ENCODE measurements at places on chromosomes 12 and 14.

DNA sequence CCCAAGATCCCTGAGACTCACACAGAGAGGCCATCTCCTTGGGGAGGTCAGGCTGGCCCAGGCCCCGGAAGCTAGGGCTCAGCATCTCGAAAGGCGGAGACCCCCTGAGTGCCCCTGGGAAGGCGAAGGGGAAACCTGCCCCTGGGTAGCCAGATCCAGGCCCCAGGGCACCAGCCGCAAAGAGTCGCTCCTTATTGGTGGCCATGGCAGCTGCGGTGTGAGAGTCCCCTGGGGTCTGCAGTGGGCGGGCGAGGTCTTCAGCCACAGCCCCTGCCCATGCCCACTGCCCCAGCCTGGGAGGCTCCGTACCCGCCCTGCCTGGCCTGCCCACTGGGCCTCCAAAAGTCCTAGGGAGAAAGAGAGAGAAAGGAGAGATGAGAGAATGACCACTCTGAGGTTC is 4.7 kb downstream of the RARG start:
- DNase-seq = no peak

DNA sequence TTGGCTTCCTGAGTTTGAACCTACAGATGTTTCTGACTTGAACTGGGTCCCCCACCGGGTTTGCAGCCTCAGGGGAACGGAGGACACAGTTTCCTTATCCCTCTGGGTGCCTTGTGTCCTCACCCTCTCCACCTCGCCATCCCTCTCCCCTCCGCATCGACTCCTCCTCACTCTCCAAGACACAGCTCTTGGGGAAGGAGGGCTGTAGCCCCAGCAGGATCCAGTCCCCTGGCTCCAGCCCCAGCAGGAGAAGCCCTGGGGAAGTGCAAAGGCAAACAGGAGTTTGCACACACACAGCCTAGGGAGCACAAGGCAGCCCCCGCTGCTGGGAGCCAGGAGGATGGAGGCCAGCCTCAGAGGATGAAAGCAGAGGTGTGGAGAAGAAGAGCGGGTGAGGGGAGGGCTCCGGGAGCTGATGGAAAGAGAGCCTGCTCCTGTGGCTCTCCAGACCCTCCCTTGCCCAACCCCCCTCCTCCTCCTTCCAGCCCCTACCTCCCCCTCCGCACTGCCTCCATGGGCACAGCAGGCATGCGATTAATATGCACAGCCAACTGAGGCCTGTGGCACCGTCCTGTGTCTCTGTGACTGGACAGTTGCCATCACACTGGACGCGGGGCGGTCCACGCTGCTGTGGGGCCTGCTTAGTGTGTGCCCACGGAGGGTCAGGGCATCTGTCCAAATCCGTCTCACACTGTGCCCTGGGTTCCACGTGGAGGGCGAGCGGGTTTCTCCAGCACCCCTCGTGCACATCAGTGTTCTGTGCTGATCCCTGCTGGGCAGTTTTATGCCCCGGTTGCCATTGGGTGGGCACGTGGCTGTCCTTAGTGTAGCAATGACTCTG is 193.7 kb upstream of the DIO3 start:
- DNase-seq = no peak

- DNase-seq = no peak
Measured at GRCh38 chr12:106311139-106311538, 8.6 kb downstream of the TCP11L2 start.

DNA sequence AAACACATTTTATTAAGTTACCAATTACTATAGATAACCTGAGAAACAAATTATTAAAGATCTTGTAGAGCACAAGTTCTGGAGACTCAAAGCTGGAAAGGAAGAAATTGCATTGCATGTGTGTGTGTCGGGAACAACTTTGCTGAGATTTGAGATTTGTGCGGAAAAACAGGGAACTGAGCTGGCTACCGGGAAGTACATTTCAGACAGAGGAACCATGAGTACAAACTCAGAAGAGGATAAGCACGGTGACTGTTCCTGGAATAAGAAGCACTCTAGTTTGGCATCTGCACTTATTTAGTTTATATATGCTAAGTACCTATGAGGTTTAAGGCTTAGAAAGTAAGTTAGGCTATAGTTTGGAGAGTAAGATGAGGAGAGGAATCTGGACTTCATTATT is 97.8 kb downstream of the DACT1 start:
- no peak for DNase-seq

DNA sequence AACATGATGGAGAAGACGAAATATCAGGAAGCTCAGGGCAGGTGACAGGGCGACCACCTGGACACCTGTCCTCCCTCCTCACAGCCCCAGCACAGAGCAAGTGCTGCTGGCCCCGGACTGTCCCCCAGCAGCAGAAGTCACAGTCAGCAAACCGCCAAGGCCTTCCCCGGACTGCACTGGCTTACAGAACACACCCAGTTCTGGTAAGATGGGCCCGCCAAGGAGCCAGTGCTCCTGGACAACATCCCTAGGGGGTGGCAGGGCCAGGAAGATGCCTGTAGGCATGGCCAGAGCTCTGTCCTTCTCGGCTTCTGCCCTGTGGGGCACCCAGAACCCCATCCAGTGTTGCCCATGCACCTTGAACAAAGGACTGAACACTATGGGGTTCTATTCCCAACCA is 77.9 kb downstream of the BCL11B start:
- no peak for DNase-seq

- no peak for DNase-seq
Measured at GRCh38 chr14:23577710-23578392, 739 bp downstream of the JPH4 start.

DNA sequence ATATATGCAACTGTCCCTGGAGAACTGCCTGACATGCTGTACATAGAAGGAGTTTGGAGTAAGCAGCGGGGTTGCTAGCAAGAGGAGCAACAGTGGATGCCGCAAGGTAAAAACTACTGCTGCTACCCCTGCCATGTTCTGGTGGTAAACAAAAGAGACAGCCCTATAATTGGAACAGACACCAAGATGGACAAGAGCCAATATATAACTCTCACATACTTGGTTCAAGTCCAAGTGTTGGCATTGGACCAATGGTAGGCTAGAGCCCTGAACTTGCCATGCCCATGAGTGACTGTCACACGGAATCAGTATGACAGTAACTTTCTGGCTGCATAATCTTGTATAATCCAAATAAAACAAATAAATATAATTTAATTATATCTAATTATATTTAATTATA is 13.7 kb downstream of the ATXN7L3B start:
- no peak for DNase-seq

GRCh38 chr14:39694341-39694740 is 262.1 kb upstream of the FBXO33 start:
- DNase-seq = no peak

GRCh38 chr14:95544588-95544987 is 9.7 kb downstream of the GLRX5 start:
- no peak for DNase-seq

GRCh38 chr12:87612996-87613395 is 416.2 kb downstream of the C12orf50 start:
- DNase-seq = no peak

GRCh38 chr12:109653890-109654289 is 59.7 kb upstream of the FAM222A start:
- DNase-seq = no peak

DNA sequence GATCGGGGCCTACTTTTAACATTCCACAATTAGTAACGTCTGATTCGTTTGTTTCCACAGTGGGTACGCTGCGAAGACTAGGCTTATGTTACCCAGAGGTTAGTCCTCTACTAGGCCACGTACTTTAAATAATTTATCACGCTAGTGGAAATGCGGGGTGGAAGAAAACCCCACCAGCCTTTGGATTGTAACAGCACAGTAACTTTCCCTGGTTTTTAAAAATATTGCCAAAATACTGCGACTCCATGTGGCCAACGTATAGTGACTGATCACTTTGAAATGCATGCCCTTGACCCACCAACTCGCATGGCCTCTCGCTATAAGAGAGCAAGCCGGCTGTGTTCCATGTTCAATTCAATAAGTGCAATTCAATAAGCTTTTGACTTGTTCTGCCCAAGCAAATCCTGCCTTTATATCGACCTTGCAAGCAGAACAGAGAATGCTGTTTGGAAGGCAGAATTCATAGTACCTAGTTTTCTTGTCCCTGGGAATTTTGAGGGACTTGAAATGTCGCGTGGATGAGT is 882 bp upstream of the GTF2A1 start:
- DNase-seq = no peak

DNA sequence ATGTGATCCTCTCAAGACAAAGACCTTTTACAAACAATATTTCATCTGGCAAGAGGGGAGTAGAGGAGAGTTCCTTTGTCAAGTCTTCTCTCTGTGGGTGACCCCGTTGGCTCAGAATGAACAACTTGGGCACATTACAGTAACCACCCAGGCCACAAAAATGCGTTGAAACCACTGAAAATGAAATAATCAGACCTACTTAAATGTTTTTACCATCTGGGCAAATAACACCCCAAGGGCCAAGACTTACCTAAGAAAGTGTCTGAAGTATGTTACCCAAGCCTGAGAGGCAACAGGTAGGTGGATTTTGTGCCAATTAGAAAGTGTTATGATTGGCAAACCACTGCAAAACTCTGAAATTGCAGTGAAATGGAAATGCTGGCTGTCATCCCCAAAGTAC is 1.3 kb downstream of the TC2N start:
- DNase-seq = no peak

- no peak for DNase-seq
Measured at GRCh38 chr12:18706798-18707197, 31.0 kb downstream of the PLCZ1 start.

DNA sequence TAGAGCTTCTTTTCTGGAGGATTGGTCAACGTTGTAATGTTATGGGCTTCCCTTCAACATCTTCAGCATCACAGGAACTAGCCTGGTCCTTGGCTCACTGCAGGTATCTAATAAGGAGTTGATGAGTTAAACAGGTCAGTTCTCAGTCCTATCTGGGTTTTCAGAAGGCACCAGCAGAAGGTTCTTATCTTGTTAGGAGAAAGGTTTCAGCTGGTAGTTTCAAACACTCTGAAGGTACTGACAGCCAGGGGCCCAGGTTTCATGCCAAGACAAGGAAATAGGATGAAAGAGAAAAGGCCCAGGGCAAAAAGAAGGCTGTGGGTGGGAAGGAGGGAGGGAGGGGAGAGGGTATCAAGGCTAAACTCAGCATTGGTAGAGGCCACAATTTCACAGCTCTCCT is 21.4 kb downstream of the TMEM229B start:
- DNase-seq = no peak

DNA sequence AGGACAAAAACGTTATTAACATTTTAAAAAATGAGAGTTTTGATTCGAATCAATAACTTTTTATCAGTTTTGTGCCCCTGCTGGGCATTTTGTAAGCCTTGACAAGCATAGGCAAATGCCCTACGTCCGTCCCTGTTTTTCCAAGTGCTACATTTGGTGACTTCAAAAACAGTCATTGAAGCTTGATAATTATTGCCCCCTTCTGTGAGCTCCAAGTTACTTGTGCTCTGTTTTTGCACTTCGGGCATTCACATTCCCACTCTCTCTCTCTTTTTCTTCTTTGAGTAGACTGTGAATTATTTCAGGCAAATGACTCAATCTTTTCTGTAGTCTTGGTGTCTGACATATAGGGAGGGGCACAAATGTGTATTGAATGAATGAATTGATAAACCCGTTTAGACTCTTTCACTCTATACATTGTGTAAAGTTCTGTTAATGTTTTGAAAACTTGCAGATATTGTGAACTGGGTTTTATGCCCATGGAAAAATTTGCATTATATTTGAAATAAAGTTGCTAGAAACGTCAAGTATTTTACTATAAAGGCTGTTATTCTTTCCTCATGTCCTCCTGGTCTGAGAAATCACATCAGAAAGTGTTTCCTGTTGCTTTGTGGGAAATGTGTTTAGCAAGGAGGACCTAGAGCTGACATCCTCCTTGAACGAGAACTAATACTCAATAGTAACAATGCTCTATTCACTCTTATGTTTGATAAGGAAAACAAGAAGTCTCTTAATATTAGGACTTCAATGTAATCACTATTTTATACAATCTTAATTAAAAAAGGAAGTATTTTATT is 1.4 kb downstream of the APAF1 start:
- no peak for DNase-seq

DNA sequence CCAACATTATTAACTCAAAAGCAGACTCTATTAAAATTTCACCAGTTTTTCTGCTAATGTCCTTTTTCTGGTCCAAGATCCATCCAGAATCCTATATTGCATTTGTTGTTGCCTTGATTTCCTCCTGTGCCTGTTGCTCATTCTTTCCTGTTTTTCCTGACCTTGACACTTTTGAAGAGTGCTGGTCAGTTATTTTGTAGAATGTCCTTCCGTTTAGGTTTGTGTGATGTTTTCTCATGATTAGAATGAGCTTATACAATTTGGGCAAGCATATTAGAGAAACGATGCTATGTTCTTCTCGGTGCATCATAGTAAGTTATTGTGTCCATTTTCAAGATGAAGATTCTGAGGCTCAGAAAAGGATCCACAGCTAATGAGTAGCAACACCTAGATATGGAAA is 33.9 kb downstream of the PHLDA1 start:
- no peak for DNase-seq

- DNase-seq = no peak
Measured at GRCh38 chr12:62673028-62673815, 206.6 kb downstream of the MON2 start.

DNA sequence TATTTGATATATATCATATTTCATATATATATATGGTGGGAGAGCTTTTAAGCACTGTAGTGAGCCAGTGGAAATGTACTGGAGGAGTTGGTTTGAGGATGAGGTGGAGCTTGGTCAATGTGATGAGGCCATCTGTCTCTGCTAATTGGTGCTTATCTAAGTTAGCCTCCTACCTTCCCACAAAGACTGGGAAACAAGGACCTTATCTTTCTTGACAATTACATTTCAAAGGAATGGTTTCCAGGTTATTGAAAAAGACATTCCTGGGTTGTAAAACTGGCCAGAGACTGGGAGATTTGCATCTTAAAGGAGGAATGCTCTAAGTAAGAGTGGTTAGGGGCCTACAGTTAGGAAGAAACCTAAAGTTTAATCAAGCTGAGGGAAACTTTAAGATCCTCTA is 212.8 kb upstream of the SYT1 start:
- DNase-seq = no peak

DNA sequence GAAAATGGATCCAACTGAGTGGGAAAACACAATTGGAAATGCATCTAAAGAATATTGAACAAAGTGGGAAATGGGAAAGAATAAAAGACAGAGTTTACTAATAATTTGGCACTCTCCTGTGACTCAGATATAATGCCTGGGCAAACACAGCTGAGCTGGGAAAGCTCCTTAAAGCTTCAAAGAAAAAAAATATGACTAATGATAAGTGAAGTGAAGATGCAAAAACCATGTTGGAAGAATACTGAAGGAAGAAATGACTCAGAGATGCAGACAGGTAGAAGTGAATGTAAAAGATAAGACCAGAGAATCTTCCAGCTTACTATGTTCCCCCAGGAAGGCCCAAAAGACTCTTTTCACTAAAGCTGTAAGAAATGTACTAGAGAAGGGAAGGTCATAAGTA is 62.4 kb upstream of the FOXG1 start:
- DNase-seq = no peak

- DNase-seq = no peak
Measured at GRCh38 chr12:108704527-108704926, 26.8 kb downstream of the CORO1C start.

GRCh38 chr12:12032260-12032791 is 38.4 kb upstream of the BCL2L14 start:
- no peak for DNase-seq
